ENCODE measurements at places on chromosomes 13 and 19.

DNA sequence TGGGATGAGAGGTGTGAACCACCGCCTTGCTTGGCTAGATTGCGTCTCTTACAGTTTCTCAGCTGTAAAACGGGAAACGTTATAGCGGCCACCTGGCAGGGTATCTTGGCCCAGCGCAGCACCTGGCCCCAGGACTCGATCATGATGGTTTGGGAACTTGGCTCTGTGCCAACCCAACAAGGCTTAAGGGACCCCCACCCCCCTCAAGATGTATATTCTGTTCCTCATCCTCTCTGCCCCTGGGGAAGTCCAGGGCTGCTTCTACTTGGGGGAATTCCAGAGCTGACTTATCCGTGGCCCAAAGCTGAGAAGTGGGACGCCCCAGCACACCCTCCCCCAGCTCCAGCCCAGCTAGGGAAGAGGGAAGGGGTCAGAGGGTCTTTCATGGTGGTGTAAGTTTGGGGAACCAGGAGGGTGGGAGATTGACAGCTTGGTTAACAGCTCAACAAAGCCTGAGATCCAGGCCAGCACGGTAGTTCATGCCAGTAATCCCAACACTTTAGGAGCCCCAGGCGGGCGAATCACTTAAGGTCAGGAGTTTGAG is 695 bp downstream of the ICAM1 start:
- peak overlapping the region; percentile 82 for H3K4me3 ChIP-seq
- H3K27me3 ChIP-seq, result no peaks in the 10 kb centered on the region
- peak; percentile 77 for DNase-seq

- no peaks in the 10 kb centered on the region for H3K27me3 ChIP-seq
- H3K36me3 ChIP-seq, result no peaks in the 10 kb centered on the region
These were observed 13.9 kb downstream of the DOCK9 start for GRCh38 chr13:98963917-98964316.

GRCh38 chr19:51421229-51422052 is 4.0 kb upstream of the SIGLEC10 start:
- H3K4me1 ChIP-seq, result no peaks in the 10 kb centered on the region
- no peak for DNase-seq
- H3K27ac ChIP-seq, result no peak overlapping the region
- H3K27me3 ChIP-seq, result no peaks in the 10 kb centered on the region
- H3K4me3 ChIP-seq, result no peak overlapping the region
- no peaks in the 10 kb centered on the region for H3K36me3 ChIP-seq

GRCh38 chr13:100454876-100455275 is 133.7 kb downstream of the GGACT start:
- H3K27me3 ChIP-seq, result no peaks in the 10 kb centered on the region
- no peaks in the 10 kb centered on the region for H3K4me1 ChIP-seq
- H3K27ac ChIP-seq, result no peak overlapping the region
- DNase-seq, result no peak
- no peaks in the 10 kb centered on the region for H3K36me3 ChIP-seq
- no peak overlapping the region for H3K4me3 ChIP-seq

DNA sequence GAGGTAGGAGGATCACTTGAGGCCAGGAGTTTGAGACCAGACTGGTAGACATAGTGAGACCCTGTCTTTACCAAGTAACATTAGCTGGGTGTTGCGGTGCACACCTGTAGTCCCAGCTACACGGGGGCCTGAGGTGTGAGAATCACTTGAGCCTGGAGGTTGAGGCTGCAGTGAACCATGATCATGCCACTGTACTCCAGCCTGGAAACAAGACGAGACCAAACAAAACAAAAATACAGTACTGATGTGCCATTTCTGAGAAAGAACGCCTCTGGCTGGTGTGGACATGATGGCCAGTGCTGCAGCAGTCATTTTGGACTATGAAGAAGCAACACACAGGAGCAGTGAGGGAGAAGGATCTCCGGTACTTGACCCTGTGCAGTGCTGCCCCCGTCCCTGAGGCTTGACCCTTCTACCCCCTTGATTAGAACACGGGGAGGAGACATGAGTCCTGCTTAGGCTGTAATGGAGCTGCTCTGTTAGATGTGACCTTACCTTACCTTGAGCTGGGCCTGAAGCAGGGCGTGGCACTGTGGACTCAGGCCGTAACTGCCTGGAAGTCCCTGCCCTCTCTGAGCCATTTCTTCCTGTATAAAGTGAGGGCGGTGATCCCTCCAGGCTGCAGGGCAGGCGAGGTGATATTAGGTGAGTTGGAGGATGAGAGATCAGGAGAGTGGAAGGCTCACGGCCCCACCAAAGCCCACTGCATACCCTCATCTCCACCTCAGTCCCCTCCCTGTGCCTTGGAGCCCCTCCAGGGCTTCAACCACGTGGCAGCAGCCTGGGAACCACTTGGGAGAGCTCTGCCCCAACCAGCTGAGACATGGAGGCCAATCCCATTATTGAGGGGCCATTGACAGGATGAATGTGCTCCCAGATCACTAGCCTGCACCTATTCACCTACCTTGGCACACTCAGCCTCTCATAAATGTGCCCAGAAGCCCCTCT is 5.9 kb downstream of the RPL18A start:
- H3K36me3 ChIP-seq, result peaks cover 43% of the 10 kb centered on the region
- peaks cover 19% of the 10 kb centered on the region for H3K4me1 ChIP-seq
- no peak overlapping the region for H3K27ac ChIP-seq
- no peak for DNase-seq
- H3K4me3 ChIP-seq, result no peak overlapping the region
- no peaks in the 10 kb centered on the region for H3K27me3 ChIP-seq

DNA sequence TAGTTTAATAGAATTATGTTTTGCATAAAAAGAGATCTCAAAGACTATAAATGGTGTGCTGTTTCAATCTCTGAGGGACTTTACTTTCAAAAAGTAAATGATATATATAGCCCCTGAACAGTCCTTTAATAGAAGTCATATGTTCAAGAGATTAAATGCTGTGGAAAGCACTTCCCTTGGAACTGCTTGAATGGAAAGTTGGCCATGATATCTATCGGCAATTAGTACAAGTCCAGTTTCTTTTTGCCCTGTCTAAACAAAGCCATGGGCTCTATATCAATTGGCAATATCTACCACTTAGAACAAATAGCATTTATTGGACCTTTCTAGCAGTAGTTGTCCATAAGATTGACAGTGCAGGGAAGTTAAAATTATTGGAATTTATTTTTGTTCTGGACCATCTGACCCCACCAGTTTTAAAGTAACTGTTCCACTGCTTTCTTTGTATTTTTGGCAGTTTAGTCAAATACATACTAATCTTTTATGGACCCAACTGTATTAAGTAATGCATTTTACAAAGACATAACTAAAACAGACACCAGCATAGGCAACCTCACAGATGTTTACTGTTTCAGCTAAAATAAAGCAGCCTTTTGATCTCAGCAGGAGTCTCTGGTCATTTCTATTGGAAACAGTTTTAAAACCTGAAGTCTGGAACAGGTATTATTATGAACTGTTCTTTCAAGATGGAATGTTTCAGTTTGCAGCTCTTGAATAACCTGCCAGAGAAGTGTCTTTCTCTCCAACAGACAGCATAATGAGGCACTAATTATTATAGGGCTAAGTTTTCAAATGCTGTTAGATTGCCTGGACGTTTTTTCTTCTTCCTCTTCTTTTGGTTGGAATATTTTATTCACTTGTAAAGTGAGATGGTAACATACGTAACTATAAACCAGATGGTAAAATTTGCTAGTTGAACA is 282.6 kb downstream of the DCLK1 start:
- H3K27ac ChIP-seq, result no peak overlapping the region
- no peak overlapping the region for H3K4me3 ChIP-seq
- no peak for DNase-seq
- no peaks in the 10 kb centered on the region for H3K36me3 ChIP-seq

GRCh38 chr13:112509190-112509589 is 78.8 kb downstream of the TUBGCP3 start:
- H3K27me3 ChIP-seq, result no peaks in the 10 kb centered on the region
- no peaks in the 10 kb centered on the region for H3K4me1 ChIP-seq
- H3K27ac ChIP-seq, result no peak overlapping the region
- DNase-seq, result no peak
- H3K36me3 ChIP-seq, result peaks cover 15% of the 10 kb centered on the region
- no peak overlapping the region for H3K4me3 ChIP-seq

GRCh38 chr19:13155472-13156359 is 5.5 kb downstream of the IER2 start:
- H3K36me3 ChIP-seq, result peaks cover 5% of the 10 kb centered on the region
- H3K27me3 ChIP-seq, result no peaks in the 10 kb centered on the region
- peak overlapping the region; percentile 98 for H3K27ac ChIP-seq
- H3K4me3 ChIP-seq, result peak overlapping the region; percentile 98

- no peaks in the 10 kb centered on the region for H3K27me3 ChIP-seq
- H3K27ac ChIP-seq, result no peak overlapping the region
- peaks cover 10% of the 10 kb centered on the region for H3K36me3 ChIP-seq
These were observed 7.3 kb downstream of the RELB start for GRCh38 chr19:45008552-45008951.

DNA sequence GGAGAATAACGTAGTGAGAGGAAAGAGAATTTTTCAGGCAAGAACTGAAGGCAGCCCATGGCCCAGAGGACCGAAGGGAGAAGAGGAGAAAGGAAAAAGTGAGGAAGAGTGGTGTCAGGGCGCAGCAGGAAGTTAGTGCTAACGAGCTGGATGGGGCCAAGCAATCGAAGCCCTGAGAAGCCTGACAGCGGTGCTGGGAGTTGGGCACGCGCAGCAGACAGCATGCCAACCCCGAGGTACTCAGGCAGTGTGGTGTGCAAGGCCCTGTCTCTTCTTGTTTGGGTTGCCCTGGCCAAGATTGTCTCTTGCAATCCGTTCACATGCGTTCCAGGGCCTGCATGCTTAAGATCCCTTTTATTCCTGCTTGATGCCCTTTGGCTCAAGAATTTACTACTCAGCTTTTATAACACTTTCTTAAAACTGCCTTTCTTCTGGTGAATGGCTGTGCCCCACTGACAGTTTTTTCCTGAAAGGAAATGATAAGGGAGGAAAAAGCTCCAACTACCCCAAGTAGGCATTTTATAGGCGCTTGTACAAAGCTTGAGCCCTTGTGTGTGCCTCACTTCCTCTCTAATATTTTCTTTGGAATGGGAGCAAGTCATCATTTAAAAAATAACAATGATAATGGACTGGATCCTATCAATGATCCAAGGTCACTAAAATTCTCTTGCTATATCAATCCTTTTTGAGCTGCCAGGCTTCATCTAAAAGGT is 115.4 kb downstream of the FLT1 start:
- H3K36me3 ChIP-seq, result no peaks in the 10 kb centered on the region
- no peaks in the 10 kb centered on the region for H3K4me1 ChIP-seq
- H3K27ac ChIP-seq, result no peak overlapping the region
- H3K4me3 ChIP-seq, result no peak overlapping the region
- DNase-seq, result no peak
- no peaks in the 10 kb centered on the region for H3K27me3 ChIP-seq

All from CD4-positive, alpha-beta memory T cell (primary cell).